D341Med (cell line): ENCODE measurements at places on chromosomes 1 and 21.

- no peak for DNase-seq
Observed at GRCh38 chr1:151199873-151200581, 1.7 kb downstream of the PIP5K1A start.

DNA sequence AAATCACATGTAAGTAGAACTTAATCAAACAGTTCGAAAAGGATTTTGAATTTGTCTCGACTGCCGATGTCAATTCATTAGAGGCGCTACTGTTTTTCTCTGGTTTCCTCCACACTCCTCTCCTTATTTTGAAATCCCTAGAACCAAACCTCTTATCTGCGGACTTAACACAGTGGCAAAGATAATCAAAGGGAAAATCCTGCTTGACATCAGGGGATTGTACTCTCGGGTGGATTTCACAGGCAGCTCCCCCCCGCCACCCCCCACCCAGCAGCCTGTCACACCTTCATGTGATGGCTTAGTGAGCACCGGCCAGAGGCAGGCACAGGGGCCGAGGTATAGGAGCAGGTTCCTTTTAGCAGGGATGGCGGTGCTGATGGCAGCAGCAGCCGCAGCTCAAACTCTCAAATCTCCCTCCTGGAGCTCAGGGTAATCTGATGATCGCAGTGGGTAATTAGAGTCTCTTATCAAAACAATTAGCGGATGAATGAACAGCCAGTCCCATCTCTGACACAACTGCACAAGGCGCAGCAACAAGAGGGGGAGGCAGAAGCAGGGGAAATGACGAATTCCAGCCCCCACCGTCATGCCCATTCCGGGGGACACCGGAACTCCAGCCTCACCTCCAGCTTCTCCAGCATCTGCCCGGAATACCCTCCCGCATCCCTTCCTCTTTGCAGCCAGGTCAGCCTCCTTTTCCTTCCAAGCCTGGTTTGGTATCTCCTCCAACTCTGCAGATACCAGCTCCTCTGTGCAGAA lies 80.3 kb downstream of the SSBP3 start:
- DNase-seq = peak; percentile 79

GRCh38 chr1:171680339-171680738 lies 27.9 kb upstream of the MYOC start:
- no peak for DNase-seq

DNA sequence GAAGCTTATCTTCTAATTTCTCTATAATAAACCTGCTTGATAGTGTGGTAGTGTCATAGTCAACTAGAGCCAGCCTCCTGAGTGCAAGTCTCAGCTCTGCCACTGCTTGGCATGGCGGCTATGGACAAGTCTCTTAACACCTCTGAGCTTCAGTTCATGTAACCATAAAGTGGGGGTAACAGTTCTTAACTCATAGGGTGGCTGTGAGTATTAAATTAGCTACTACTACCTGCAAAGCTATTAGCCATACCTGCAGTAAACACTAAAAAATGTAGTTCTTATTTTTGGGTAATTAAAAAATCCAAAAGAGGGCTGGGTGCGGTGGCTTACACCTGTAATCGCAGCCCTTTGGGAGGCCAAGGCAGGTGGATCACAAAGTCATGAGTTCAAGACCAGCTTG lies 2.2 kb upstream of the CDC42 start:
- DNase-seq = no peak

- DNase-seq = no peak
Observed at GRCh38 chr1:204493145-204493983, 1.2 kb downstream of the PIK3C2B start.

- no peak for DNase-seq
Observed at GRCh38 chr21:35400233-35400939, 351.3 kb upstream of the RUNX1 start.

DNA sequence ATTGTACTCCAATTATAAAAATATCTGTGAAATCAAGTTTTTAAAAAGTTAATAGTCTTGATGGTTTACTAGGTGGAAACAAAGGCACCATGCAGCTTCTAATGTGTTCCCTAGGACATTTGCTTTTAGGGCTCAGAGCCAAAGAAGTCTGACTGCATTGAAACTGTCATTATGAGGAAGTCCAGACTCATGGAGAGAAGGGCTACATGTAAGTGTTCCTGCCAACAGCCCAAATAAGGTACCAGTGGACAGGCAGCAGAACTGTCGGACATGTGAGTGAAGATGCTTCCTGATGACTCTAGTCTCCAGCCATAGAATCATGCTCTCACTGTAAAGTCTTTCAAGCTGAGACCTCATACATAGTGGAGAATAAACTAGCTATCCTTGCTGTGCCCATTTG lies 287.6 kb downstream of the AKT3 start:
- no peak for DNase-seq

DNA sequence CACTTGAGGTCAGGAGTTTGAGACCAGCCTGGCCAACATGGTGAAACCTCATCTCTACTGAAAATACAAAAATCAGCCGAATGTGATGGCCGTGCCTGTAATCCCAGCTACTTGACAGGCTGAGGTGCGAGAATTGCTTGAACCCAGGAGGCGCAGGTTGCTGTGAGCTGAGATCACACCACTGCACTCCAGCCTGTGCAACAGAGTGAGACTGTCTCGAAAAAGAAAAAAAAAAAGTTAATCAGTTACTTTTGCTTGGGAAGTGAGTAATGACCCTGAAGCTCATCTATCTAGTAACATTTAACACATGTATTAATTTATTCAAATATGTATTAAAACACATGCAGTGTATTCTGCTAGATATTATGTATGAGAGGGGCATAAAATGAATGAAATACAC lies 49.4 kb downstream of the ZNF326 start:
- DNase-seq = no peak

GRCh38 chr1:24991697-24992096 lies 61.6 kb upstream of the RUNX3 start:
- no peak for DNase-seq

DNA sequence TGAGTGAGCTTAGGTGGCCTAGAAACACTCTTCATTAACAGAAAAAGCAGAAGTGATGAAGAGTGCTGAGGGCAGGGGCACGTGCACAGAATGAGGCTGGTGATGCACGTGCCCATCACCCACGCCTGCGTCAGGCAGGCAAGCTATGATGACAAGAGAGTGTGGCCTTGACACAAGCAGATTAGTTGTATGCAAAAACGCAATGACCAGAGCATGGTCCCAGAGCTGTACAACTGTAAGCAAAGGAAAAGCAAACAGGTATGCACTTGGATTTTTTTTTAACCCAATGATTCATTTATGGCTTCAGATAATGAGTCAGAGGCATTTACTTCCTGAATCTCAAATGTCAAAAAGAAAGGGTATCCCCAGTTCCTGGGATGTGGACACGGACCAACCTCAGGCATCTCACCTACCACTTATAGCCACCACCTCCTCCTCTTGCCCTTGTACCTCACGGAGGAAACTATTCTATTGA lies 9.1 kb upstream of the TMEM61 start:
- no peak for DNase-seq

DNA sequence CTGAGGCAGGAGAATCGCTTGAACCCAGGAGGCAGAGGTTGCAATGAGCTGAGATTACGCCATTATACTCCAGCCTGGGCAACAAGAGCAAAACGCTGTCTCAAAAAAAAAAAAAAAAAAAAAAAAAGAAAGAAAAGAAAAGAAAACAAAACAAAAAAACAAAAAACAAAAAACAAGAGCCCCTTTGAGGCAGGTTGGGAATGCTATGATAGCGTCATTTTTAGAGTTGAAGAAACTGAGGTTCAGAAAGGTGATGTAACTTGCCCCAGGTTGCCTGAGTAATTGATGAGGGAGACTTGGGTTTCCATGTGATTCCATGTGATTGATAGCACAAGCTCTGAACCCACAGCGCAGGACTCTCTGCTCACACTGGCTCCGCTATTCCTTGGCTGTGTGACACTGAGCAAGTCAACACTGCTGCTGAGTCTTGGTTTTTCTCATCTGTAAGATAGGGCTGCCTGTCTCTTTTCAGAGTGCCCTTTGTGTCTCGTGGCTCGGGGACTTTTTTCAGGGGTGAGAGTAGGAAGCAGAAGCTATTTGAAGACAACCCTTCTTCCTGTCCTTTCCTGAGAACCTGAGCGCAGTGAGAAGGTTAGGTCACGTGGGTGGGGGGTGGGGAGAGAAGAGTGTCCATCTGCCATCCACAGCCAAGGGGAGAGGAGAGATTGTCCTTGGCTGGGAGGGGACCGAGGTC lies 2.5 kb downstream of the CNR2 start:
- no peak for DNase-seq

GRCh38 chr21:41957991-41958766 lies 4.4 kb upstream of the C2CD2 start:
- DNase-seq = peak; percentile 64

GRCh38 chr1:201749059-201749690 lies 79.8 kb upstream of the IPO9 start:
- DNase-seq = no peak

DNA sequence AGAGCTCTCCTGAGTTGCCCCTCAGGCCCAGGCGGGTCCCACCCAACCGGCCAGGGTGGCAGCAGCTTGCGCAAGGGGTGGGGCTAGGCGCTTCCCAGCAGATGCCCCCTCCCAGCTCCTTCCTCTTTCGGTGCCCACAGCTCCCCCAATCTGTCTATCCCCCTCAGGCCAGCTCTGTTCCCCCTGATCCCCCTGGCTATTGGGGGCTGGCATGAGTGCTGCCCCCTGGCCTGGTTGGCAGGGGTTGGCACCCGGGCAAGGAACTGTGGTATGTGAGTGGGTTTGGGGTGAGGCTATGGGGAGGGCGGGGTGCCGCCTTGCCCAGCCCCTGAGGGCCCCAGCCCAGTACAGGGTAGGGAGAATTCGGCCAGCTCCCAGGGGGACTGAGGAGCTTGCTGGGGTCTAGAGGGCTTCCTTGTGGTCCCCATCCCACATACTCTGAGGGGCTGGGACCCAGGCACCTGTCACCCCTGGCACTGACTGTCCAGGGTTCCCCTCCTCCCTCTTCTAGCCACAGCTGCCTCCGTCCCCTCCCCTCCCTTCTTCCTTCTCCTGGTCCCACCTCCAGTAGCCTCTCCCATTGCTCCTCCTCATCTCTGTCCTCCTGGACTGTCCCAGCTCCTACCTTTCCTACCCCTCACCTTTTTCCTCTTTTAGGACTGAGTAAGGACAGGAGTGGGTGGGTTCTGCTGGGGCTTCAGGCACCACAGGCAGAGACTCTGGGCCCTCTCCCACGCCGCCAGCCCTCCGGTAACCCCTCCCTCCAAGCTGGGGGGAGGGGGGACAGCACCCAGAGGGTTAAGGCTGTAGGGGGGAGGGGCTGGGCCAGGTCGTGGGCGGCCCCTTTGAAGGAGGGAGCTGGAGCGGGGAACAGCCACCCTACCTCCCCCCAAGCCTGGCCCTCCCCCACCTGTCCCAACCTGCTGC lies 5.7 kb downstream of the ZBTB7B start:
- DNase-seq = no peak

DNA sequence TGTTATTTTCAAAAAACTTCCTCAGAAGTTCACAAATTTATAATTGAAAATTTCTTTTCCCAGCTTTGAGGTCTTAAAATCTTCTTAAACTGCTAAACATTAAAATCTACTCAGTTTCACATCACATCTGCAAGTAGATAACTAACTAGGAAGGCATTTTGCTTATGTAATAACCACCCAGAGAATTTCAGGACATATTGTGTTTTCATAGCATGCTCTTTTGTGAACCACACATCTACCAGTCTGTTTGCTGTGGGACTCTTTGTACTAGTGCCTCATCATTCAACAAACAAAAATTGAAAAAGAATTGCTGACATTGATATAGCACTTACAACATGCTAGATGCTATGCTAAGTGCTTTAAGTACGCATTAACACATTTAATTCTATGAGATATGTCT lies 31.6 kb upstream of the C1orf146 start:
- DNase-seq = no peak

DNA sequence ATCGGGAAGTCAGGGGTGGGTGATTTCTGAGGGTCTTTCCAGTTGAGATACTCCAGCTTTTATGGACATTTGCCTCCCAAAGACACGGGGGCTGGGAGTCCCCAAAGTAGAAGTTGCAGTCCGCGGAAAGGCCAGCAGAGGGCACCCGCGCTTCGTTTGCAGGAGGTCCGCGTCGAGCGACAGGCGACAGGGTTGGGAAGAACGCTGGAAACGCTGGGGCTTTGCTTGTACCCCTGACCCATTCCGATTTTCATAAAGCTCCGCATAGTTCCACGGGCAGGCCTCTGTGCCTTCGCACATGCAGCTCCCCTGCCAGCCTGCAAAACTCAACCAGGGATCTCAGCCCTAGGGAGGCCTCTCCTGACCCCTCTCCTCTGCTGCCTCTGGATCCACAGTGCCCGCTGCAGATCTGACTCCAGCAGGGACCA lies 44.2 kb upstream of the LAPTM5 start:
- peak; percentile 86 for DNase-seq

DNA sequence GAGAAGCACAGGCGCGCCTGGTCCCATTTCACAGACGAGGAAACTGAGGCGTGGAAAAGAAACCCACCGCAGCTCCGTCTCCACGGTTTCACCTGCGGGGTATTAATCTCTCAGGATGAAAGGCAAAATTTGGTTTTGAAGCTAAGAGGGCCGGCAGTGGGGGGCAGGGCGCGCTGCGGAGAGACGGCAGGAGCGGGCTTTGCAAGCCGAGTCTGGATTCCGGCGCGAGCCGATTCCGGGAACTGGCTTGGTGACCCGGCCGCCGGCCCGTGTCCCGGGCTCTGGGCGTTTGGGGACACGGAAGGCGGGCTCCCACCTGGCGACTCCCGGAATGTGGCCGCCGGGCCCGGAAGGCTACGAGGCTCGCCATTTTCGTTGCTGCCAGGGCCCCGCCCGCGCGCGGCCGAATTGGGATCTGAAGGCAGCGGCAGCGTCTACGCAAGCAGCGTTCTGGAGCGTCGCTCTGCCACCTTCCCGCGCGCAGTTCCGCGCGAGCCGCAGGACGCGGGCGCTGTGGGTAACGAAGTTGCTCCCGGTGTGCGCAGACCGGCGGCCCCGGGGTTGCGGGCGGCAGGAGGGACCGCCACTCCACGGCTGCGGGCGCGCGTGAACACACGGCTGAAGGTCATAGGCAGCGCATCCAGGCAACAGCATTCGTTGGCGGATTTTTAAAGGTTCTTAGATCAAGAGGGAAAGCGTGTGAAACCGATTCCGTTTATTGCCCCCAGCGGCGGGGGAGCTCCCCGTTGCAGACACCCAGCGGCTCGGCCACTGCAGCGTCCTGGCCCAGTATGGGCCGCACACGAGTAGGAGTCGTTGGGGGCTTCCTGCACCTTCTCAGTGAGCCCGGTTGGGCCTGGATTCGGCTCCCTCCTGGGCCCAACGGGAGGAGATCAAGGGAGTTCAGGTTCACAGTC lies 5.4 kb upstream of the PRDM16 start:
- no peak for DNase-seq
